NCI-H446 treated with DMSO at 0.1 percent for 48 hours (cell line): ENCODE measurements at places on chromosomes 7 and 10.

GRCh38 chr7:6159524-6160031, 112.8 kb downstream of the CYTH3 start:
- no peak for DNase-seq

GRCh38 chr10:103519798-103520197, 26.3 kb downstream of the NEURL1 start:
- no peak for DNase-seq

DNA sequence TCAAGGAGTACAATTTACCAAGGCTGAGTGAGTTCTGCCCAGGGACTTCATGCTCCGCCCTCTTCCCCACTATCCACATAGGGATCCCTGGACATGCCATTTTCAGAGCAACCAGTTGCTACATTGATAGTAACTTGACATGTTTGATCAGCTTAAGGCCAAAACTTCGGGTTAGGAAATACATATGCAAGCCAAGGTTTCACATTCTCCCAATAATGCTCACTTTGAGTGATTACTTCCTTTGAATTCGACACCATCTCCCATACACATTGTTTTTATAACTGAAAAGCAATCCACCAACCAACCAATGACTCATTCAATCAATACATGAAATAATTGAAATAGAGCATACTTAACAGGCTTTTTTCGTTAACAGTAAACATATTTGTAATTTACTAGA, 137.9 kb downstream of the GLI3 start:
- no peak for DNase-seq

GRCh38 chr7:29231671-29232232, 37.2 kb downstream of the CHN2 start:
- no peak for DNase-seq

DNA sequence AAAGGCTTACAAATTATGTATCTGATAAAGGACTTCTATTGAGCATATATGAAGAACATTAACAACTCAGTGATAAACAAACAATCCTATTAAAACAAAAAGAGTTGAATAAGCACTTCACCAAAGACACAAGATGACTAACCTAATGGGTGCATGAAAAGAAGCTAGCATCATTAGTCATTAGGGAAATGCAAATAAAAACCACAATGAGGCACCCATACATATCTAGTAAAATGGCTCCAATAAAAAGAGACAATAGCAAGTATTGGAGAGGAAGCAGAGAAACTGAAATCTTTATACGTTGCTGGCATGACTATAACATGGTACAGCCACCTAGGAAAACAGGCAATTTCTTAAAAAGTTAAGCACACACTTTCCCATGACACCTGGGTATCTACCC, 77.6 kb upstream of the ZMIZ1 start:
- no peak for DNase-seq

DNA sequence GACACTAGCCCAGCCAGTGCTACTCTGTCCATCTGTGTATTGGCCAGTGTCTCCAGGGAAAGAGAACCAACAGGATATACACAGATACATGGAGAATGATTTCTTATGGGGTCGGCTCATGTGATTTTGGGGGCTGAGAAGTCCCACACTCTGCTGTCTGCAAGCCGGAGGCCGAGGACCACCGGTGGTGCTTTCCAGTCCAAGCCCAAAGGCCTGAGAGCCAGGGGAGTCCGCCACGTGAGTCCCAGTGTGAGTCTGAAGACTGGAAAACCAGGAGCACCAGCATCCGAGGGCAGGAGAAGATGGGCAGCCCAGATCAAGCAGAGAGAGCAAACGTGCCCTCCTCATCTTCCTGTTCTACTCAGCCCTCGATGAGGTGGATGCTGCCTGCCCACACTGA, 71.5 kb downstream of the C10orf143 start:
- no peak for DNase-seq

DNA sequence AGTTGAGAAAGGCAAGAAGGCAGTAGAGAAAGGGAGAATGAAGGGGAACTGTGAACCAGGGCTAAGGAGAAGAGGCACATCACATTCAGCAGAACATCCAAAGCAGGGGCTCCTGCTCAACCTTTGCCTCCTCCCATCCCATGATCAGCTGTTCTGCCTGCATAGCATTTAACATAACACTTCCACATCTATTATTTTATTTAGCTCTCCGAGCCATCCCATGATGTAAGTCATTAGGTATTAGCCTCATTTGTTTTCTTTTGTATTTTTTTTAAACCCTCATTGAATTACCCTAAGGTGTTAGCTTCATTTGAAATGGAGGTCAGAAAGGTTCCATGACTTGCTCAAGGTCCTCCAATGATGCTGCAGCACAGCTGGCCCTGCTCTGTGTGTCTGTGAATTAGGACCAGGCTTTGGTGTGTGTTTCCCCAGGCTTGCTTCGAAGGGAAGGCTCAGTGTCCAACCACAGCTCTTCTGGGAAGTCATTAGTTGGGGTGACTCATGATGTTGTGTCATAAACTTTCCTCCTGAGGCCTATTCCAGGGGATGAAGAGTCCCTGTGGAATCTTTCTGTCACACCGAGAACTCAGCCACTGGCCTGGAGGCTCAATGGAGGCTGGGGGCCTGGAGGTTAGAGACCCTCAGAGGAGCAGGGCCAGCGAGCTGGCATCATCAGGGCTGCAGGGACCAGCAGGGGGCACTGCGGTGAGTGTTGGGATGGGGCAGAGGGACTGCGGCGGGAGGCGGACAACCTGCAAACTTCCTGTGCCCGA, 16.5 kb downstream of the NPFFR1 start:
- DNase-seq, result no peak

DNA sequence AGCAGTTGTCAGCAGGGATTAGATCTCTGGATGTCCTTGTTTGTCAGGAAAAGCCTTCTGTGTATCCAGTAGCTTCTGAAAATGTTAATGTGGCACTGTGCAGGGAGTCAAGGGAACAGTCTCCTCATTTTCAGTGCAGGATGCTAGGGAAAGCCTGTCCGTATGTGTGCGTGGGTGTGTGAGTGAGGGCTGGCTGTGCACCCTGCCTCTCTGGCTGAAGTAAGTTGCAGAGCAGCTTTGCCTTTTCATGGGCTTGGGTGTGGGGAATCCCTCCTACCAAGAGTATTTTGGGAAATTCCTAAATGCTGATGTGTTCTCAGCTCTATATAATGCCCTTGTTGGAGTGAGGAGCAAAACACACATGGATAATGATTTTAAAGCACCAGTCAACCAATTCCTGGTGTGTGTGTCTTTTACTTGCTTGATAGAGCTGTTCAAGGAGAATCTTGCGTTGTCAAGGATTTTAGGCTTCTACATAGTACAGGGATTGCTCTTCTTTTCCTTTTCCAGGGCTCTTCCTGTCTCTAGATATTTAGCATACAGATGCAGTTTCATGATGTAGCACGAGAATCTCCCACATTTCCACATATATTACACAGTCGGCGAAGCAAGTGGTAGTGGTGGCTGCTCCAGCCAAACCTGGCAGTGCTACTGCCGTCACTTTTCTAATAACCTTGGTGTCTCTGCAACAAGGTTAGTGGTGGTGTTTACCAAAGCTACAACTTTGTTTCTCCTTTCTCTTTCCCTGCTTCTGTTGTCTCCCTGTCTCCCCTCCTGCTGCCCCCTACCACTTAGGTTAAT, 92.8 kb downstream of the MCU start:
- DNase-seq, result no peak

- DNase-seq, result no peak
Observed at GRCh38 chr10:62461120-62461519, 87.0 kb downstream of the ZNF365 start.

- DNase-seq, result no peak
Observed at GRCh38 chr10:33190406-33190805, 144.1 kb downstream of the NRP1 start.

DNA sequence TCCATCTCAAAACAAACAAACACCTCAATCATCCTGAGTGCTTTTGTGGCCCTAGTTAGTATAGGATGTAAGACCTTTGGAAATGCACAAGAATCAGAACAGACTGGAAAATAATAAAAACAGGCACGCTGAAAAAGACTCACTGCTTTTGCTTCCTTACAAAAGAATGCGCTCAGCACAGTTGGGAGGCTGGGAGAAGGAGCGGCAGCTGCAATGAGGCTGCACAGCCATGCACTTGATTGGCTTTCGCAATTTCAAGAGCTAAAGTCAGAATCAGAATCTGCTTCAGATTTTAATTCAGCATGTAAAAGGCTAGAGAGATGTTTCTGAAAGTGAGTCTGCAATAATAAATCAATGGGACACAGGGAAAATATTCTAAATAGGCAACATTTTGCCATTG, 97.2 kb downstream of the FRMD4A start:
- no peak for DNase-seq

DNA sequence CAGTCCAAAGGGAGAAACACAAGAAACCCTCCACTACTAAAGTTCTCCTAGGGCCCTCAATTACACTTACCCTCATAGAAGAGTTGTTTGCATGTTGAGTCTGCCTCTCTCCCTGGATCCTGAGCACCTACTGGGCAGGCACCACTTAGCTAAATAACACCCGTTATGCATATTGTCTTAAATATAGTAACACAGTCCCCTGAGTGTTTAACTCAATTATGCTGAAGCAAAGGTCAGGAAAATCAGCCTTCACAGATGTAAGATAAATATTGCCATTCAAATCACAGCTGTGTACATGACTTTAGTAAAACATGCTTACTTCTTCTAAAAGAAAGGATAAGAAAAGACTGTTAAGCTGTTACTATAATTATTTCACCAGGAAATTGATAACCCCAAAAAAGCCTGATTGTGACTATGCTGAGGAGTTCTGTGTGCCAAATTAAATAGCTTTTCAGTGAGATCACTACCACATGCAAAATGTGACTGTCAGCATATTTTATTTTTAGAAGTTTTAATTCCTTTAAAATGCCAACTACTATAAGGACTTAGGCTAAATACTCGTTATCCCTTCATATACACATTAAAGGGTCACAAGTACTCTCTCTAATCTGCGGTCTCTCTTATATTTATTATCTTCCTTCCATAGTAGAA, 733.9 kb upstream of the PHF14 start:
- DNase-seq, result peak; percentile 61

- DNase-seq, result no peak
Observed at GRCh38 chr7:11625669-11626068, 206.3 kb downstream of the THSD7A start.

DNA sequence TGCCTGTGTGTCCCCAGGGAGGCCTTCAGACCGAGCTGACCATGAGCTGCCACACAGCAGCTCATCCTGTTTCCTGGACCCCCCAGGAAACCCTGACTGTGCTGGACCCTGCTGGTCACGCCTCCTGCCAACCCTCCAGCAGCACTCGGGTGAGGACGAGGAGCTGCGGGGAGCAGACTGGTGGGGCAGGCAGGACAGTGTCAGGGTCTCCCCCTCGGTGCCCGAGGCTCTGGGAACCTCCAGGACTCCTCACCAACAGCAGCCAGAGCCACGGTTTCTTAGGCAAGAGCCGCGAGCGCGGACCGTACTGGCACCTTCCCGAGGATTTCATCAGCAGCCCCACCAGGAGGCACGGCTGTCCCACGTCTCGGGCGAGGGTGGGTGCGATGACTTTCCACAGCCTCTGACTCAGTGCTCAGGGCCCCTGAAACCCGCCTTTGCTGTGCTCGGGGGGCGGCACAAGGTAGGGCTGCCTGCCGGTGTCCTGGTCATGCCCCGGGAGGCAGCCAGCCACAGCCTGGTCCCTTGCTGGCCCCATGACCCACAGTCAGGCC, 186.9 kb downstream of the ELFN1 start:
- DNase-seq, result no peak

DNA sequence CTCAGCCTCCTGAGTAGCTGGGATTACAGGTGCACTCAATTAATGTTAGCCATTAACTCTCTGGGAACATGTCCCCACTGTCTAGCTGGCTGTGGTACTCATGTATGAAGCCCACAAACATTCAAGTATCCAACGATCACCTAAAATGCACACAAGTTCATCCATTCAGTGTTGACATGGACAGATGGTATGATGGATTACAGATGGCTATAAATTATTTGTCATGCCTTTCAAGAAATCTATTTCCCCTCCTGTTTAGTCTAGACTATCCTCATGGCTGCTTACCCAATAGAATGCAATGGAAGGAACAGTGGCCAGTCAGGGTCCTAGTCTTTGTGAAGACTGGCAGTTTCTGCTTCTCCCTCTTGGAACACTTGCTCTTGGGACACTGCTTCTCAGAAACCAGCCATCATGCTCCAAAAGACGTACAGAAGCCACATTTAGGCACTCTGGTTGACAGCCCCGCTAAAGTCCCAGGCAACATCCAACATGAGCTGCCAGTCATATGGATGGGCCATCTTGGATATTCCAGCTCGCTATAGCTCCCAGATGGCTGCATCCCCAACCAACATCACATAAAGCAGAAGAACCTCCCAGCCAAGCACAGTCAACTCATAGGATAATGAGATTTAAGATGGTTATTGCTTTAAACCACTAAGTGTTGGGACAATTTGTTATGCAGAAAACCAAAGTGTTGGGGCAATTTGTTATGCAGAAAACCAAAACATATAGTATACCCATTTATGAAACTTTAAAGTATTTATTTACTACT, 33.1 kb downstream of the MYL10 start:
- DNase-seq, result no peak

GRCh38 chr10:10644008-10644646, 373.5 kb upstream of the CELF2 start:
- no peak for DNase-seq

GRCh38 chr7:158145370-158145769, 442.3 kb downstream of the PTPRN2 start:
- DNase-seq, result no peak

GRCh38 chr7:105055621-105056020, 41.6 kb downstream of the KMT2E start:
- no peak for DNase-seq

DNA sequence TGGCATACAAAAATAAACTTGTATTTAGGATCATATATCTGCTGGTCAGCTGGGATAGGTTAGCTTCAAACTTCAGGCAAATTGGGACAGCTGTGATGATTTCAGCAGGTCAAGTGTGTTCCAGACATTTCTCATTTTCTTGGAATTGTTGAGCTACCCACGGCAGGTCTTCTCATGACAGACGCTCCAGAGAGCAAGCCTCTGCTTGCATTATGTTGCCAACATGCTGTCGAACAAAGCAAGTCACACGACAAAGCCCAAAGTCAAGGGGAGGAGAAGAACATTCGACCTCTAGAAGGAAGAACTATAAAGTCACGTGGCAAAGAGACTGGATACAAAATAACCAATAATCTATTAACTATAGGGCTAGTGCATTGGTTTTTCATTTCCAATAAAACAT, 103.5 kb downstream of the RAB18 start:
- no peak for DNase-seq

DNA sequence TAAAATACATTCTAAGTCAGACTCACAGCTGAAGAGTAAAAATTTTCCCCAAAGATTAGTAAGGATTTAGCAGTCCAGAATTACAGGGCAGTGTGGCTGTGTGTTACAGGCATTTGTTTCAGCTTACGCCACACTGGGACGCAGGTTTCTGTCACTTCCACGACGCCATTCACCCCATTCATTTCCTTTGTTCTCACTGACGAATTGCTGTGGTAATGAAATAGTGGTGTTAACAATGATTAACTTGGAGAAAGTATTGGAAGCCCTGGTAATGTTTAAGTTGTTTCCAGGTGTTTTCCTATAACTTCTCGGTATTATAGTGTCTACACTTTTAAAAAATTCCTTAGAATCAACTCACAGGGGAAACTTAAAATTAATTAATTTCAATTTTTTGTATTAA, 370.9 kb downstream of the SH2D4B start:
- DNase-seq, result no peak
